ENCODE measurements at places on chromosomes 5 and 9. TPM values are rescaled to one million over a fixed set of nuclear protein-coding genes. Genes with fewer than 3 reads are reported as not detected.

Gene IL33
- not detected for total RNA-seq

Gene PIP5KL1
- total RNA-seq = 0.90 TPM

Gene GABRA6
- not detected for total RNA-seq

Gene SLCO4C1
- 0.28 TPM for total RNA-seq

Gene UGCG
- total RNA-seq = 22.4 TPM

Gene RASGEF1C
- not detected for total RNA-seq

Gene AHRR
- 25.8 TPM for total RNA-seq

Gene CBY3
- total RNA-seq = 0.63 TPM

Gene CAVIN4
- 0.19 TPM for total RNA-seq

Data from activated CD4-positive, alpha-beta T cell treated with anti-CD3 and anti-CD28 coated beads, Interleukin-2, amount 10 ng/mL, durations not matched to agents 24 days and 14 days (primary cell).